Stimulated activated CD8-positive, alpha-beta memory T cell treated with anti-CD3 and anti-CD28 coated beads, Interleukin-4, amount 100 ng/mL, for 4 hours (primary cell): ENCODE measurements at places on chromosomes 4 and X.

GRCh38 chrX:114611018-114611619, 27.2 kb downstream of the HTR2C start:
- DNase-seq = no peak

- DNase-seq = no peak
These were observed 43.9 kb downstream of the RASSF6 start for GRCh38 chr4:73576381-73576780.

DNA sequence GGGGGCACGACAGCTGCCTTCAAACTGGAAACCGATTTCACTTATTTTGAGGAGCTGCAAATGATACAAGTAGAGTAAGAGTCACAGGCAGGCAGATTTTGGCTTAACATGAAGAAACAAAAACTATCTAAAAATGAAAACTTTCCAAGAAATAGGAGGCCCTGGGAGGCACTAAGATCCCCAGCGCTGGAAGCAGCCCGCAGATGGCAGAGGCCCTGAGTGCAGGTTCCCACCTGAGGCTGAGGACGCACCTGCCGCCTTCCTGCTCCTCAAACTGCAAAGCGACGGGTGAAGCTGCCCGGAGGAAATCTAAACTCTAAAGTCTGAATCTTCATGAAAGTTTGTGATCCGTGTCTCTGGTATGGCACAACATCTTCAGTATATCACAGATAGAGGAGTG, 138.7 kb downstream of the AFAP1 start:
- DNase-seq = no peak

DNA sequence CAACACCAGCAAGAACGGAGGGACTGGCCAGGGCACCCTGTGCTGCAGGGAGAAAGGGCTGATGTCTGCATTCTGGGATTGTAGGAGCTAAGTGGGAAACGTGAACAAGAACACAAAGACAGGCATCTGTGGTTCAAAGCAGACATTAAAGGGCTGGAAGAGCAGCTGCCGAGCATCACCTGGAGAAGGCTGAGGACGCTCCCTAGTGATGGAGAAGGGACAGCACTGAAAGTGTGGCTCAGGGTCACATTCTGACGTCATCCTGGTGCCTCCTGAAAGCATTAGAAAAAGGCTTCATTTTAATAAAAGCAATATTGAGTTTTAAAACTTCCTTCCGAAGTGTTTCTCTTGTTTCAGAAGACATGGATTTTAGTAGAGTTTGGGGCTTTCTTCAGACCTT, 62.3 kb downstream of the CLDN22 start:
- no peak for DNase-seq

GRCh38 chrX:108090491-108091263, 665 bp downstream of the PSMD10 start:
- DNase-seq = no peak

GRCh38 chrX:20461576-20461975, 194.9 kb upstream of the RPS6KA3 start:
- DNase-seq = no peak

- no peak for DNase-seq
These were observed 35.7 kb upstream of the ADAM29 start for GRCh38 chr4:174882317-174882992.

- no peak for DNase-seq
These were observed 21.2 kb downstream of the NSG1 start for GRCh38 chr4:4408132-4408523.

DNA sequence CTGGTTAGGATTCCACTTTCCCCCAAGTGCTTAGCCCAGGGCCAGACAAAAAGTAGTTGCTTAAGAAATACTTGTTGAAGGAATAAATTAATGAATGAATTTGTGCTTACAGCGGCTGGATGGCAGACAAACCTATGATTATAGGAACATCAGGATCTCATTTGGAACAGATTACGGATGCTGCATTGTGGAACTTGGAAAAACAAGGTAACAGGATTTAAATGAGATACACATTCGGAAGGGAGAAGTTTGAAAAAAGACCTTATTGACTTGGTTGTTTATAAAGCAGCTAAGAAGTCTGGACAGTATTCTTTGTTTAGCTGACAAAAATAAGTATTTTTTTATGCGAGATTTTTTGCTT, 572 bp downstream of the EXOSC9 start:
- no peak for DNase-seq

DNA sequence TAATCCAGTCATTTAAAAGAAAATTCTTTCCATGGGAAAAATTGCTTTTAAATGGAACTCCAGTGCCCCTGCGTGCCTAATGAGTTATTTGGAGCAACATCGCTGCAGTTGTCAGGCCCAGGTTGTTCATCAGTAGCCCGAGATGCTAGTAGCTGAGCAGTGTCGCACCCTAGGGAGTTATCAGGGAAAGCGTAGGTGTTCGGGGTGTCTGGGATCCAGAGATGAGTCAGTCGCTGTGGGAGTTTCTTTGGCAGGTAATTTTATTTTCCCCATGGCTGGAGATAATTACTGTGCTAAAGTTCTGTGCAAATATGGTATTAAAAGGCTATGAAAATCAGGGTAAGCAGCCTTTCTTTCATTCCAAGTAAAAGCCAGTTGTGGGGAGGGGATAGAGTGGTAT, 49.4 kb downstream of the ANXA3 start:
- DNase-seq = no peak

DNA sequence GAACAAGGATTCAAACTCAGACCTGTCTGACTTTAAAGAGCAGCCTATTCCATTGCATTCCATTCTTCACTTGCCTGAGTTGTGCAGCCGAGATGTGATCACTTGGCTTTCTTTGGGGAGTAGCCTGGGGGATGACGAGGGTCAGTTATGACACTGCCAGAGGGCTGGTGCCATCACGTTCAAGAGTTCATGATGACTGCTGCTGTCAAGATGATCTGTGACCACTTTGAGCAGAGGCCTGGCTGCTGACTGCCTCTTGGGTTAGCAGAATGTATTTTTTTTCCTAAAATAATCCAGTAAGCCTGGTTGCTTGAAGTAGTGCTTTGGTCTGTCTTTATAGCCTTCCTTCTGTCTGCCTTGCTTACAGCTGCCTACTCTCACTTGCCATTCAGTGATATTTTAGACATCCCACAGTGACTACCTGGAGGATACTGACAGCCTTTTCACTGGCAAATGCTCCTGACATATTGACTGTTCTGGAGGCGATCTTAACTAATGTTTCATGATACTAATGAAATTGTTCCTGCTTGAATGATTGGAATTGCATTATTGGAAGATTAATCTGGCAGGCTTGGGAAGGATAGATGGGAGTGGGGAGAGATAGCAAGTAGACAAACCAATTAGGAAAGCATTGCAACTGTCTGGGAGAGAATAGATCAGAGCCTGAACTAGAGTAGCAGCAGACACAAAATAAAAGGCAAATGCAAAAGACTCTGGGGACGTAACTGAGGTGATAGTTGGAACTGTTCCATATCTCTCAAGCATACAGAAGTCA, 221.6 kb upstream of the LCORL start:
- DNase-seq = no peak

DNA sequence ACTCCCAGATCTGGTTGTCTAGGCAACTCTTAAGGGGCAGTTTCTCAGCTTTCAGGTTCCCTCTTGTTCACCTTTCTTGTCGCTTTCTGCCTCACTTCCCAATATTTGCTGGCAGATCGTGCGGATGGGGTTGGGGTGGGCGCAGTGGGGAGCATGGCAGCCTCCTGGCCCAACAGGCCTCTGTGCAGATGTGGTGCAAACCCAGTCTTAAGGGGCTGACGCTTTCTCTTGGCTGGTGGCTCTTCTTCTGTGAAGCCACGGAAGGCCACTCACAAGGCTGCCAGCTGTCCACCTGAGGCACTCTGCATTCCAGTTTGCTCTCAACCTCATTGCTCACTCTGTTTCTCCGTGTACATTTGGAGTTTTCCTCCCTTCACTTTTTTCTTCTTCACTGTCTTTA, 61.7 kb downstream of the NBDY start:
- DNase-seq = no peak

- DNase-seq = no peak
These were observed 1535.9 kb upstream of the IGFBP7 start for GRCh38 chr4:58646126-58646525.

- DNase-seq = no peak
These were observed 921 bp downstream of the PFKFB1 start for GRCh38 chrX:54992911-54993622.

- no peak for DNase-seq
These were observed 172.7 kb downstream of the NHS start for GRCh38 chrX:17547658-17548057.

DNA sequence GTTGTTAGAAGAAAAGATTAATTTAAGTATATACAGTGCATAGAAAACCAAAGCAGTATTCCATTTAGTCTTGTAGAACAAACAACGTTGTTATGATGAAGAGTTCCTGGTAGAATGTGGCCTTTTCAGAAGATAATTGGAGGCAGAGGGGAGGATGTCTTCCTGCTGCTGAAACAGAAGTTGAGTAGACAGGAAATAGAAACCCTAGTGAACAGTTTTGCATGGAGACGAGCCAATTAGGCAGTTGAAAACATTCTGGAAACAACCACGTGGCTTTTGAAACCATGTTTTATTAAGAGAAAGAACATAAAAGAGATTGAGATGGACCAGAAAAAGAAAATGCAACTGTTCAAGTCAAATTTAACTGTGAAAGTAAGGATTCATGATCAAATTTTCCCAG, 325.2 kb downstream of the CAMK2D start:
- no peak for DNase-seq

DNA sequence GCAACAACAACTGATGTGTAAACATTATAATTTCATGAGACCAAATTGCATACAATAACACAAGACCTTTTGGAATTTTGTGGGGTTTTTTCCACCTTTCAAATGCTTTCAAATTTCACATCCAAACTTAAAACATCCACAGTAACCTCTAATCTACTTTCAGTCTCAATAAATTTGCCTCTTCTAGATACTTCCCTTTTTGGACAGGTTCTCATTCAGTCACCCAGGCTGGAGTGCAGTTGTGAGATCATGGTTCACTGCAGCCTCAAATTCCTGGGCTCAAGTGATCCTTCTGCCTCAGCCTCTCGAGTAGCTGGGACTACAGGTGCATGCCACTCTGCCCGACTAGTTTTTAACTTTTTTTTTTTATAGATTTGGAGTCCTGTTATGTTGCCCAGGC, 556.6 kb downstream of the NLGN4X start:
- DNase-seq = no peak

DNA sequence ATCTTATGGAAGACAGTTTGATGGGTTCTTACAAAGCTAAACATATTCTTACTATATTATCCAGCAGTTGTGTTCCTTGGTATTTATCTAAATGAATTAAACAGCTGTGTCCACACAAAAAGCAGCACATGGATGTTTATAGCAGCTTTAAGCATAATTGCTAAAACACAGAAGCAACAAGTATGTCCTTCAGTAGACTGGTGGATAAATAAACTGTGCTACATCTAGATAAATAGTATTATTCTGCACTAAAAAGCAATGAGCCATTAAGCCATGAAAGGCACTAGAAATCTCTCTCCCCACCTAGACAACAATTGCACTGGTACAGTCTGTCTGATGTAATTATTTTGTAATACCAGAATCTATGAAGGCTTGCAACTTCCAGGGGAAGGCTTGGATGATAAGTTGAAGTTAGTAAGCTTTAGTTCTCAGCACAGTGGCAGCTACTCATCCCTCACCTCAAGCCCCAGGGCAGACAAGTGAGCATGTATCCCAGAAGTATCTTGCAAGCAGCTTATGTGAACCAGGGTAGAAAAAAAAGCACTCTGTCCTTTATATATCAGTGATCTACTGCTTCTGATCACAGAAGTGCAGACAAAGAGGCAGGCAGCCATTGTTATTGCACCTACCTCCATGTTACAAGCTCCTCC, 36.9 kb downstream of the WDR17 start:
- no peak for DNase-seq
